ENCODE measurements at places on chromosomes 12 and 14.

DNA sequence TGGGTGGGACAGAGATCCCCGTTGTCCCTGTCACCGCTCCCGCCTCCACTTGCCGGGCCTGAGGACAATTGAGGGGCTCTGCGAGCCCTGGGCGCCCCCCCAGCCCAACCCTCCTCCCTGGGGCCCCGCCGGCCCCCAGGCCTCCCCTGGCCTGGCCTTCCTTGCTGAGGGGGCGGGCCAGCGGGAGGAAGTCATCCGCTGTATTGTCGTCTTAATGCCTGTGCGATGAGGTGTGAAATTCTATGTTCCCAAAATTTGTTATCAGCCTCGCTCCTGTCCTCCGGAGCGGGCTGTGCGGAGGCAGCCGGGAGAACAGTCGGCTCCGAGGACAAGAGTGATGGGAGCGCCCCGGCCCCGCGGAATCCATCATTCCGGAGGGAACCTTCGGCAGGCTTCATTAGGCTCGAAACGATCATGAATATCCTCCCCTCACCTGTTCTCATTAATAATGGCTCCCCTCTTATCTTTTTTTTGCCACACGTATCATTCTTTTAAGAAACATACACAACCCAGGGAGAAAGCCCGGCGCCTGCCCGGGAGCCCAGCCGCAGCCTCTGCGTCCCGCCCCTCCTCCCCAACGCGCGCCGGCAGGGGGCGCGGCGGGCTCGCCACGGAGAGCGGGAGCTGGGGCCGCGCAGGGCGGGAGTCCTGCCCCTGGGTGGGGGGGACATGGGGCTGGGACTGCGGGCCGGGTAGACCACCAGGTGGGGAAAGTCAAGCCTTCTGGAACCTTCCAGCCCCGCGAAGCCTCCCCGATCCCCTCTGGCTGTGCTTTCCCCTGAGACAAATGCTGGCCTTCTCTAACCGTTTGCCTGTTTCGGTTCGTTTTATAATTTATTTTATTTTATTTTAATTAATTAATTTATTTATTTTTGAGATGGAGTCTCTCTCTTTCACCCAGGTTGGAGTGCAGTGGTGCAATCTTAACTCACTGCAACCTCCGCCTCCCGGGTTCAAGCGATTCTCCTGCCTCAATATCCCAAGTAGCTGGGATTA, 17.1 kb upstream of the DLK1 start:
- DNase-seq = no peak

DNA sequence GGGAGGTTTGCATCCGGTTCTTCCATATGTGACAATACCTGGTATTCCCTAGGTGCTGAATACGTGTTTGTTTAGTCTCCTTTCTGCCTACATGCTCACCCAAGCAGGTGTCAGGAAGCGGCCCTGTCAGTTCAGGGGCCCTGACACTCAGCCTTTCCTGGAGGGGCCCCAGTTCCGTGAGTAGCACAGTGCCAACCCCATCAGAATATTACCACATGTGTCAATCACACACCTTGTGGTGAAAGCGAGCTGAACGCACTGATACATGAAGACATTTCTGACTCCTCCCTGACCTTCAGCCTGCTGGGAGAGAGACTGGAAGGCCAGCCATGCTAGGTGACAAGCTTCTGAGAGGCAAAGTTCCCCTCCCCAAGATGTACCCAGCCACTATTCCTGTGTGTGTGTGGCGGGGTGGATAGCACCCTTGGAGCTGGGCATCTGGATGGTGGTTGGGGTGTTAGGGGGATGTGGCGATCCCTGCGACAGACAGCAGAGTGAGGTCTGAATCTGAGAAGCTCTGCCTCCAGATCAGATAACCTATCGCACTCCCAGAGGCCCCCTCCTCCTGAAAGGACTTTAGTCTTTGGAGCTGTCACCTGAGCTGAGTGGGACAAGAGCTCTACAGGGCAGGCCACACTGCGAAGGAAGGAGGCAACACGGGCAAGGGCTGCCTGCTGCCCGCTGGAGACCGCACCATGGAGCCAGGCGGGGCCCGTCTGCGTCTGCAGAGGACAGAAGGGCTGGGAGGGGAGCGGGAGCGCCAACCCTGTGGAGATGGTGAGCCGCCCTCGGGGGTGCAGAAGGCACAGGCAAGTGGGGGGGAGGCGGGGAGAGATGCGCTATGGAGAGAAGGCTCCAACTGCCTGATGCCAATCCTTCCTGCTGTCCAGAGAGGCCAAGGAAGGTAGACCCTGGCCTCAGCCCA, at the start of gene SOAT2:
TSS of gene SOAT2 (plus strand) at position 604 of the 925 bp plus-strand sequence. CDS start at position 696, 92 bp downstream.
- no peak for DNase-seq

DNA sequence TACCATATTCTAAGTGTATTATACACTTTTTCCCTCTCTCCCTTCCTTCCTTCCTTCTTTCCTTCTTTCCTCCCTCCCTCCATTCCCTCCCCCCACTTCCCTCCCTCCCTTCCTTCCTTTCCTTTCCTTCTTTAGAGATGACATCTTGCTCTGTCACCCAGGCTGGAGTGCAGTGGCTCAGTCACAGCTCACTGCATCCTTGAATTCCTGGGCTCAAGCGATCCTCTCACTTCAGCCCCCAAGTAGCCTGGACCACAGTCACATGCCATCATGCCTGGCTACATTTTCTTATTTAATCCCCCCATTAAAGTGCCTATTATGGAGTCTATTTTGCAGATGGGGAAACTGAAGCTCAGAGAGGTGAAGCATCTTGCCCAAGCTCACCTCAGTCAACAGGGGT, 55.0 kb downstream of the SVOP start:
- no peak for DNase-seq

GRCh38 chr12:123983822-123984485, 10.9 kb downstream of the ZNF664 start:
- DNase-seq = no peak

DNA sequence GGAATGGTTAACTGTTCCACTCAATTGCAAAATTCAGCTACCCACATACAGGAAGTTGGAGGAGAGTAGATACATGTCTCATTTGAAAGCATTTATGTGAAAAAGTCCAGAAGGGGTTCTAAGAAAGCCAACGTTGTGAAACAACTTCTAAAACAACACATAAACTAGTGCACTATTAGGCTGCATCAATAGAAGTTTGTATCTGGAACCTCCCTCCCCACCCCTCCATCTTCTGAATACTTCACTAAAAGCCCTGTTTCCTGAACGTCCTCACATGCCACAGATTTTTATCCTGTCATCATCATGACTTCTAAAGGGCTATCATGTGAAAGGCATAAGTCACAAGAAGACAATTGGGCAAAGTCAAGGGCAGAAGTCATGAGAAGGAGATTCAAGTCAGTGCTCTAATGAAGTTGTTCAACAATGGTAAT, 5.5 kb downstream of the KRT79 start:
- no peak for DNase-seq

GRCh38 chr12:67692135-67692534, 43.6 kb downstream of the DYRK2 start:
- DNase-seq = no peak

GRCh38 chr12:124027753-124028554, 54.9 kb downstream of the ZNF664 start:
- DNase-seq = no peak

DNA sequence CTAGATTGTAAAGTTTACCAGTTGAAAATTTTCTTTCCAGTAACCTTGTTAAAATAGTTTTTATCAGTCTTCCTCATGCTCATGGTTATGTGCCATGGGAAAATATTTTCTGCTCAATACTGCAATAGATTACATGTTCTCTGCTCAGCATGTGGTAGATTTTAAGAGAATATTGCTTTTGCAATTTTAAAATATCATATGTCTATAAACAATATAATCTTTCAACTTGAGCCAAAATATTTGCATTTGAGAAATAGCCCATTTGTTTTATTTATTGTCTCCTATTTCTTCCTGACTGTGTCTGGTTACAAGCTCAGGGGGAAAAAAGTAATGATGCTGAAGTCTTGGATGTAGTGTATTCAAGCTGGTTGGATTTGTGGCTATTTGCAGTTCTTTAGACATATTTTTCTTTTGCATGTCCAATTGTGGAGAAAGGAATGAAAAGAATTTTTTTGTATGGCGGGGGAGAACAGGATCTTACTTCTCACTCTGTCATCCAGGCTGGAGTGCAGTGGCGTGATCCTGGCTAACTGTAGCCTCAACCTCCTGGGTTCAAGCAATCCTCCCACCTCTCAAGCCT, 342.6 kb upstream of the NAV3 start:
- no peak for DNase-seq

DNA sequence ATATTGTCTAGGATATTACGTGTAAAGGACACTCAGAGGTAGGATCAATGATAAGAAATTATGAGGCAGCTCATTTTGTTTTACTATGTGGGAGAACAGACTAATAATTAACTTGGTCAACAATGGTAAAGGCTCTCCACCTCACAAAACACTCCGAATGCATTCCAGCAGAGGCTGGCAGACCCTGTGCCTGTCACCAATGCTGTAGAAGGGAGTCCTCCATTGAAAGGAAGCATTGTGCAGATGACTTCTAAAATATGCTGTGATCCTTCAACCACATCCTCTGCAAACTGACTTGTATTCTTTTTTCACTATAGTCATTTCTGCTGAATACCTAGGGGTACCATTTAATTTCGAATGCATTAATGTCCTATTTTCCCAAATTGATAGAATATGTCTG, 119.6 kb upstream of the EEA1 start:
- no peak for DNase-seq

DNA sequence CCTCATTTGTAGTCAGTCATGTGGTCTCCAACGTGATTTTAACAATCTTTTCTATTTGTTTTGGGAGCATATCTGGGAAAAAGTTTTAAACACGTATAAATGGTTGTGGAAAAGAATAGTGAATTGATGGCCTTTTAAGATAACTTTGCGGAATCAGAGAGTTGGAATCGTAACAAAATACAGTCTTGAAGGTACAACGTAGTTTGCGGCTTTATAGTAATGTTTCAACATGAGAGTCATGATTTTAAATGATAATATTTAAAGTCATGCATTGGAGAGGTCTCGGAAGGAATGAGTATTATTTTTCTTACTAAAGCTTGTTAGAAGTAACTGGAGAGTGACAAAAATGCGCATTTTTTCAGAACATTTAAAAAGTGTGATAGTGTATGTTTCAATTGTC, 1.6 kb downstream of the AEBP2 start:
- DNase-seq = no peak

DNA sequence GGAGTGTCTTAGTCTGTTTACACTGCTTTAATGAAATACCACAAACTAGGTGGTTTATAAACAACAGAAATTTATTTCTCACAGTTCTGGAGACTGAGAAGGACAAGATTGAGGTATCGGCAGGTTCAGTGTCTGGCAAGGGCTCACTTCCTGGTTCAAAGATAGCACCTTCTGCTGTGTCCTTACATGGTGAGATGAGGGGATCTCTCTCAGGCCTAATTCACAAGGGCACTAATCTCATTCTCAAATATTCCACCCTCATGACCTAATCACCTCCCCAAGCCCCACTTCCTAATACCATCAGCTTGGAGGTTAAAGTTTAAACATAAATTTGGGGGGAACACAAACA, 35.0 kb upstream of the PLEK2 start:
- no peak for DNase-seq

DNA sequence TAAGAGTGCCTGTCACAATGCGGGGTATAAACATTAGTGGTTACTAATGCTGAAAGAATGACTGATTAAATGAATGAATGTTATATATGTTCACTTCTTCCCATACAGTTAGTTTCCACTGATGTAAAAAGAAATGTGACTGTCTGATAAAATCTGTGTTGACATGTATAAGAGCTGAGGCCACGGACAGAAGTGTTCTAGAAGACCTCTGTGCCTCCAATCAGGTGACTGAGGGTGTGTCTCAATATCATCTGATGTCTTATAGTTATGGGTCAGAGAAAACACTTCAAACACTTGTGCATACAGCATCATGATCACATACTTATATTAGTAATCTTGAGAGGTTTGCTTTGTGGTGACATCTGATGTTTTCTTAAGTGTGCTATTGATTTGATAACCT, 183.4 kb downstream of the TTC7B start:
- DNase-seq = no peak

GRCh38 chr12:46522071-46522470, 149.5 kb upstream of the SLC38A2 start:
- no peak for DNase-seq

- no peak for DNase-seq
These were observed 94.5 kb downstream of the LRRIQ1 start for GRCh38 chr12:85130646-85131045.

GRCh38 chr12:108090107-108090899, 38.8 kb upstream of the WSCD2 start:
- DNase-seq = no peak

DNA sequence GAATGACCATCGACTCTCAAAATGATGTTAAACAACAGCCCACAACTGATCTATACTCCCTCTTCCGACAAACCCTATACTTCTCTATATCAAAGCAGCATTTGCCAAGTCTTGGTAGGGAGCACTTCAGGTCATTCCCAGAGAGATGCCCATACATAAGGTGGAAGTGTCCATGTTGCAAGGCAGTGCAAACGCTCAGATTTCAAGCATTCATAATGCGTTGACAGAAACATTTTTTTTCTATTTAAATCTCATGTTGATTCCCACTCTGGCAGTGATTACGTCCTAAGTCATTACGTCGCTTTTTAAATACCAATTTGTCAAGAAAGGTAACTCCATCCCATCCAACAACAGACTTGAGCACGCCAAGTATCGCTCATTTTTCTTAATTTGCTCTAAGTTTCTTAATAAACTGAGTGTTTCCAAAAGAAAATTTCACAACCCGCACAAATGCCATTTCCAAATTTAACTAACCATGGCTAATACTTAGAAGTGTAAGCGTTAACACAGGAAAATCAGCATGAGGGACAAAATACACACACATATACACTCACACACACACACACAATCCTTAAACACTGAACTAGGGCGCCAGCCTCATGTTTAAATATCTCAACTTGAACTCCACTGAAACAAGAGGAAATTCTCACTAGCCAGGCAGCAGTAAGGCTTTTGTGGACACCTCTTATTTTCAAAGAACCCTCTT, 1.1 kb downstream of the GXYLT1 start:
- DNase-seq = no peak

GRCh38 chr12:119409043-119409442, 74.5 kb downstream of the CCDC60 start:
- no peak for DNase-seq

DNA sequence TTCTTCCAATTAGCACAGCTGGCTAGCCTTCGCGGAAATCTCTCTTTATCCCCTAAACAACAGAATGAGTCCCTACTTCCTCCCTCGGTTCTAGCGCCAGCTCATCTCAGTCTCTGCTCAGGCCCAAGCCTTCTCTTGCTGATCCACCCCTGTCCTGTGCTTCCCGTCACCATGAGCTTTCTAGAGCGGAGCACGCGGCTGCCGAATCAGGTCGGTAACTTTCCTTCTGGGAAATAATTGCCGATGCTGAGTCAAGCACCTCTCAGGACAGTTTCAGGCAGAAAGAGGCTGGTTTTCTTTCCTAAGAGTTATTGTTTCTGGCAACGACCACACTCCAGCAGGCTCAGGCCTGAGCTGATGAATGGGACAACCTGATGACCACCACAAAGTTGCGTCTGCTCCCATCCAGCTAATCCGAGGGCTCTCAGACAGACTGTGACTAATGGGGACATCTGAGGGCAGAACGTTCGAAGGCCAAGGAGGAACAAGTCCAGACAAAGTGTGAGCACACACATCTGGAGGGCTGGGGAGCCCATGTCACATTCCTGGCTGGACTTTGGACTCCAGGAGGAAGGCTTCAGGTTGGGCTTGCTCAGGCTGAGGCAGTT, 13.6 kb upstream of the GPR68 start:
- no peak for DNase-seq
